ENCODE measurements at places on chromosomes 16 and 17.

- DNase-seq: no peak
Observed at GRCh38 chr16:4613636-4614570, 785 bp downstream of the UBALD1 start.

DNA sequence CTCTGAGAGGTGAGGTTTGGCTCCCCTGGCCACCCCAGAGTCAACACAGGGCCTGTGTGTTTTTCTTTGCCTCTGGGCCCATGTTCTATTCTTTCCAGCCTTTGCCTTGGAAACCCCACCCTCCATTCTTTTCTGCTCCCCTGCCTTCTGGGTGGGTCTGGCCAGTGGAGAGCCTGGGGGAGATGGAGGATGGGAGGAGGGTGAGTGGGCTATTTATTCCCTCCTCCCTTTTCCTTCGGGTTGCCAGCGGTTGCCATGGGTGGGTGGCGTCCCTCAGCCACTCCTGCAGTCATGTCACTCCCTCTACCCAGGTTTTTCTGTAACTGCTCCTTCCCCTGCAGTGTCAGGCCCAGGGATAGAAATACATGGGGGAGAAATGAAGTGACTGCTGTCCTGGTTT lies 15.5 kb downstream of the CMIP start:
- DNase-seq: no peak

GRCh38 chr16:10466861-10467260 lies 81.0 kb downstream of the ATF7IP2 start:
- DNase-seq: no peak

GRCh38 chr16:53503991-53504663 lies 1.1 kb upstream of the AKTIP start:
- DNase-seq: no peak

DNA sequence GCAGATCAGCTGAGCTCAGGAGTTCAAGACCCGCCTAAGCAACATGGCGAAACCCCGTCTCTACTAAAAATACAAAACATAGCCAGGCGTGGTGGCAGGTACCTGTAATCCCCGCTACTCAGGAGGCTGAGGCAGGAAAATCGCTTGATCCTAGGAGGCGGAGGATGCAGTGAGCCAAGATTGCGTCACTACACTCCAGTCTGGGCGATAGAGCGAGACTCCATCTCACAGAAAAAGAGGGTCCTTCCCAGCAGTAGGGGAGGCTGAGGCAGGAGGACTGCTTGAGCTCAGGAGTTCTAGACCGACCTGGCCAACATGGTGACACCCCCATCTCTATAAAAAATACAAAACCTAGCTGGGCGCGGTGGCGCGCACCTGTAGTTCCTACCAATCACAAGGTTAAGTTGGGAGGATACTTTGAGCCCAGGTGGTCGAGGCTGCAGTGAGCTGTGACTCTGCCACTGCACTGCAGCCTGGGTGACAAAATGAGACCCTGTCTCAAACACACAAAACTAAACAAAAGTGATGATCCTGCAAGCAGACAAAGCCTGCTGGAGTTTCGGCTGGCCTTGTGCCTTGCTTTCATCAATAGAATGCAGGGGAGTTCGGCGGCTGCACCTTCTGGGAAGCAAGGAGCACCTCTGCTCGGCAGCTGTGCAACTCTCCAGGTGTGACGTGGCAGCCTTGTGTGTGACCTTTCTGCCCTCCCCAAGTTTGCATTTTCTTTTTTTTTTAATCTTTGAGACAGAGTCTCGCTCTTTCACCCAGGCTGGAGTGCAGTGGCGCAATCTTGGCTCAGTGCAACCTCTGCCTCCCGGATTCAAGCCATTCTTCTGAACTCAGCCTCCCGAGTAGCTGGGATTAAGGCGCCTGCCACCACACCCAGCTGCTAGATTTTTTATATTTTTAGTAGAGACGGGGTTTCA lies 12.4 kb upstream of the YWHAE start:
- DNase-seq: no peak

GRCh38 chr16:2912330-2913199 lies 834 bp downstream of the FLYWCH1 start:
- no peak for DNase-seq

DNA sequence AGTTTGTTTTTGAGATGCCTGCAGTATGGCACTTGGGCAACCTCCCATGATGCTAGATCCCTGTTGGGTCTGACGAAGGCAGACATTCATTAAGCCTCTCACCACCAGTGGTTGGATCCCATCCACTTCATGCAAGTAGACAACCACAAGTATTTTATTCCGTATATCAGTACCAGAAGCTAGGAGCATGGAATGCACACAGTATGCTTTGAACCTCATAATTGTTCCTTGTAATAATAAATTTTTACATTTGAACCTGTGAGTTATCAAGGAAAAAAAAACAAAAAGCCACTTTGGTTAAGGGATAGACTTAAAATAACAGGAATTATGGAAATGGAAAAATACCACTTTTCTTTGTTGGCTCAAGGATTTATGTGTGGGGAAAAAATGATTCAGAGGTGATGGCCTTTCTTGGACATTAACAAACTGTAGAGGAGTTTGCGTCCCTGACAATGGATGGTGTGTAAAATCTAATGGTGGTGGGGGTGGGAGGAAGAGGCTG lies 107.1 kb upstream of the KCNJ16 start:
- no peak for DNase-seq

- no peak for DNase-seq
Observed at GRCh38 chr16:11272921-11273720, at the start of gene PRM3. TSS of gene PRM3 (minus strand) at chr16:11273629. CDS start at chr16:11273595, 34 bp downstream.

- DNase-seq: no peak
Observed at GRCh38 chr16:85809645-85810044, 10.2 kb downstream of the COX4I1 start.

DNA sequence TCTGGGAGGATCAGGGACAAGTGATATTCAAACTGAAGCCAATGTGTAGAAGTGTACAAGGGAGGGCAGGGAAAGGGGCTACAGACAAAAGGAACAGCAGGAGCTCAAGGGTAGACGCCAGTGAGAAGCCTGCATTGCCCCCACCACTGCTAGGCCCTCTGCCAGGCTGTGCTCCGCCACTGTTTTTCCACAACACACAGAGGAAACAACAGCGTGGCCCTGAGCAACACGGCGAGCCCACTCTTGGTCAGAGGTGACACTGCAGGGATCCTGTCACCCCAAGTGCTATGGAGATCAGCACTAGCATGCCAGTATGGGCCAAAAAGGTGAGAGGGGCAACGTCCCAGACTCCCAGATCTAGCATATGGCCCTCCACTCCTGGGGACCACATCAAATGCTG lies 23.4 kb downstream of the MYO18A start:
- no peak for DNase-seq

- DNase-seq: no peak
Observed at GRCh38 chr17:74305865-74306654, 20.0 kb upstream of the KIF19 start.

DNA sequence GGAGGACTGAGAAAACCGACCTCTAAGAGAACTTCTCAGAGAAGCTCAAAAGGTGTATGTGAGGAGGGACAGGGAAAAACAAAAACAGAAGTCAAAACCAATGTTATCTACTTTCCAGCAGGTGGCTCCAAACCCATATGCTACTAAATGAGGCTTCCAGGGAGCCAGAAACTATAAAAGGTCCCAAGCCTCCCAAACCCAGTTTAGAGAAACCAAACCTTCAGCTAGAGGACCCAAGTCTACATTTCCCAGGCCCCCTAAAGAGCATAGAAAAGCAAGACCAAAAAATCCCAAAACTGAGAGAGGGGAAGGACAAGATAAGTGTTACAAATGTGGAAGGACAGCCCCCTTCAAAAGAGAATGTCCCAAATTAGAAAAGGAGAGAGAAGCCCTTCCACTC lies 3.7 kb downstream of the HPR start:
- DNase-seq: no peak

DNA sequence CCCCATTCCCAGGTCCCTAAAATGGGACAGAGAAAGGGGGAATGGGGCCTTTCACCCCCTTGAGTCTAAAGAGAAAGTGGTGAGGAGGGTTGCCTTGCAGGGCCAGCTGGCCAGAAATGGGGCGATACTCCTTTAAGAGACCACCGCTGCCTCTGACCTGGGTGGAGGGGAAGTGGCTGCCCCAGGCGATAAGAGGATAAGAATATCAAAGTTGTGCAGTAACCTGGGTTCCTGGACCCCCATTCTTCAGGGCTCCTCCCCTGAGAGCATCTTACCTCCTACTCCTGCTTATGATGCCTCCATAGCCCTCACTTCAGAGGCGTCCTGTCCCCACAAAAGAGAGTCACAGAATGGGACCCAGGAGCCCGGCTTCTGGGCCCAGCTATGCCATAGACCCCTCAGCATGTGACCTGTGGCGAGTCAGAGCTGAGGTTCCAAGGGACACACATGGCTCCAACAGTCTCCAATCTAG lies 5.2 kb upstream of the TSPOAP1 start:
- DNase-seq: no peak

GRCh38 chr16:56915336-56916119 lies 16.4 kb upstream of the HERPUD1 start:
- no peak for DNase-seq

- DNase-seq: no peak
Observed at GRCh38 chr16:51449441-51449840, 298.4 kb upstream of the SALL1 start.

- no peak for DNase-seq
Observed at GRCh38 chr16:87218281-87219055, 98.7 kb downstream of the C16orf95 start.

GRCh38 chr16:84563786-84564420 lies 54.0 kb downstream of the COTL1 start:
- DNase-seq: no peak

GRCh38 chr17:13099089-13099735 lies 81.4 kb upstream of the ELAC2 start:
- DNase-seq: no peak

- DNase-seq: no peak
Observed at GRCh38 chr17:7220593-7221277, 997 bp downstream of the ACADVL start.

- DNase-seq: no peak
Observed at GRCh38 chr16:59042301-59042700, 308.2 kb upstream of the GOT2 start.

DNA sequence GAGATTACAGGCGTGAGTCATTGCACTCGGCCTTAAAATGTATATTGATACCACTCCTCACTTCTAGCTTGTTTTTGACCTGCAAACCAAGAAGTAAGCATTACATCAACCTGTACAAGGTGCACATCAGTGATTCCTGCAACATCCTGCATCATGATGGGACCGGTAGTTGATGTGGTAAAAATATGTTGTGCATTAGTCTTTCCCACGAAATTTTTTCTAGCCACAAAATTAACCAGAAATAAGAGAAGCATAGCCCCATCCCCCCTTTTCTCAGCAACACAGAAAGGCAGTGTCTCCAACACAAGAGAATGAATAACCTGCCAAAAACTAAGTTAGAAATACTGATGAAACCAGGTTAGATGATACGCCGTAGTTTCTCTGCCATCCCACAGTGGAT lies 21.1 kb upstream of the NSMCE1 start:
- no peak for DNase-seq

DNA sequence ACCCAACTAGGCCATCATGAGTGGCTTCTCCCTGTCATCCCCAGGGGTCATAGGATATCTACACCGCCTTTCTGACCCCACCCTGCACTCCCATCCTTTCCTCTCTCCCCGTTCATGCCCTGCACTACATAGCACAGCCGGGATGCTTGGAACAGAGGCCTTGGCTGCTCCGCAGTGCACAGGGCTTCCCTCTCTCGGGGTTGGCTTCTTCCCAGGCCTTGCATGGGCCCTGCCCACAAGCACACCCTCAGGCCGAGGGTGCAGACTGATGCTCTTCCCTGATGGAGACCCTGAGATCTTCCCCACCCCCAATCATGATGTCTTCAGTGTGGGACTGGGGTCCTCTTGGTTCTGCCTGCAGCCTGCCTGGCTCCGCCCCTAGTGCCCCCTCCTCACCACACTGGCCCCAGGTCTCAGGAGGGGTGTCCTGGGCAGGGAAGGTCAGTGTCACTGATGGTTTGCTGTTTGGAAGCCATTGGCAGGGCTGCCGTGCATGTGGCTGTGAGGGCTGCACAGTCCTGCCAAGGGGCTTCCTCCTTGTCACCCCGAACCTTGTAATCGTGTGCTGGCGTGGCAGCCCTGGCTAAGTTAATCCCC lies 14.3 kb upstream of the NAGLU start:
- no peak for DNase-seq

GRCh38 chr17:74508156-74508555 lies 23.1 kb downstream of the CD300LB start:
- DNase-seq: no peak

GRCh38 chr16:4381072-4381934 lies 9.7 kb downstream of the VASN start:
- no peak for DNase-seq

DNA sequence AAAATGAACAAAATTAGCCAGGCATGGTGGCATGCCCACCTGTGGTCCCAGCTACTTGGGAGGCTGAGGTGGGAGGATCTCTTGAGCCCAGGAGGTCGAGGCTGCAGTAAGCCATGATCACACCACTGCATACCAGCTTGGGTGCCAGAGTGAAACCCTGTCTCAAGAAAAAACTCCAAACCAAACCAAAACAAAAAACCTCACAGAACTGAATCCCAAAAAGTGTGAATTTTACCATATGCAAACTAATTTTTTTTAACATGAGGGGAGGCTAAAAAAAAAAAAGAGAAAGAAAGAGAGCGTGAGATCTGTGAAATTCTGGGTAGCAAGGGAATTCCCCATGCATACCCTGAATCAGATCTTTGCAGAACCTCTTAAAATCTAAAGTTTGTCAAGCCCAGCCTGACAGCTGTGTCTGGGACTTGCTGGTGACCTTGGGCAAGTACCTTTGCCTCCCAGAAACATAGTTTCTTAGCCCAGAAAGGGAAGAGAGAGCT lies 17.1 kb upstream of the CDH1 start:
- DNase-seq: no peak

DNA sequence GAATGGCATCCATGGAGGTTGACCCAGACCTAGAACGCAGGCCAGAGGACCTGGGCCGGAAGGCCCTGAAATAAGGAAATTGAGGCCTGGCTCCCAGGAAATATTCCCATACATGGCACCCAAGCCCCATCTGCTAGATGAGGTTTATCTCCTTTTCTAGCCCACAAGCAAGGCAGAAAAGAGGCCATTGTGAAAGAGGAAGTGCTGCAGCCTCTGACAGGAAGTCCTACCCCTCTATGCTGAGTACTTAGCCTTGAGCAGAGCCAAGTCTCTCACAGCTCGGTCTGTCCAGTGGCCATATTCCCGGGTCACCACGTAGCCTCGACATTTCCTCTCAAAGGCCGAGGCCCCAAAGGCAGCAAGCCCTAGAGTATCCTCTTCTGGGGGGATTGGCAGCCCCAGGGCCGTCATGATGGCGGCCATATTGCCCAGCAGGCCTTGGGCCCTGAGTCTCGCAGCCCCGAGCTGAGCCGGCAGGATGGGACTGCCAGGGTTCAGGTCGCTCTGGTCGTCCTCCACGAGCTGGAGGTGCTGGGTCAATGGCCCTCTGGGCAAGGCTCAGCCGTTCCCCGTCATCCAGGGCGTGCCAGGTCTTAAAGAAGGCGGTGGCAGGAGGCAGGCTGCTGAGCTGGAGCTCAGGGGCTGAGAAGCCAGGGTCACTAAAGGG lies 7.8 kb downstream of the CTF1 start:
- no peak for DNase-seq

DNA sequence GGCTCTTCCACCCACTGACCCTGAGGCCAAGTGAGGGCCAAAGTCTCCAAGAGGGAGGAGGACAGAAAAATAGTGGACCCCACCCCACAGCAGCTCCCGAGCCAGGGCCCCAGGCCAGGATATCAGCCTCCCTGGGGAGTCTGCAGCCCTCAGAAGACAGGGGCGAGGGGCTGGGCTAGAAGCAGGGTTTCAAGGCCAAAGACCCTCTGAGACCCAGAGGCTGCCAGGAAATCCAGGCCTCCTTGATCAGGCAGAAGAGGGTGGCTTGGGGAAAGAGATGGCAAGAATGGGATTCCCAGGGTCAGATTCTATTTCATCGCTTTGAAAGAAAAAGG lies 156.1 kb downstream of the ZNF423 start:
- no peak for DNase-seq
